NCI-H1694 treated with DMSO at 0.1 percent for 48 hours (cell line): ENCODE measurements at places on chromosomes 3 and 15.
A peak's percentile ranks its signal among the peaks of the same experiment; 100 is the strongest.

GRCh38 chr3:164451072-164451910 is 627.0 kb downstream of the SI start:
- DNase-seq, result no peak

GRCh38 chr3:112333381-112334317 is 693 bp downstream of the CD200 start:
- DNase-seq, result peak; percentile 8

DNA sequence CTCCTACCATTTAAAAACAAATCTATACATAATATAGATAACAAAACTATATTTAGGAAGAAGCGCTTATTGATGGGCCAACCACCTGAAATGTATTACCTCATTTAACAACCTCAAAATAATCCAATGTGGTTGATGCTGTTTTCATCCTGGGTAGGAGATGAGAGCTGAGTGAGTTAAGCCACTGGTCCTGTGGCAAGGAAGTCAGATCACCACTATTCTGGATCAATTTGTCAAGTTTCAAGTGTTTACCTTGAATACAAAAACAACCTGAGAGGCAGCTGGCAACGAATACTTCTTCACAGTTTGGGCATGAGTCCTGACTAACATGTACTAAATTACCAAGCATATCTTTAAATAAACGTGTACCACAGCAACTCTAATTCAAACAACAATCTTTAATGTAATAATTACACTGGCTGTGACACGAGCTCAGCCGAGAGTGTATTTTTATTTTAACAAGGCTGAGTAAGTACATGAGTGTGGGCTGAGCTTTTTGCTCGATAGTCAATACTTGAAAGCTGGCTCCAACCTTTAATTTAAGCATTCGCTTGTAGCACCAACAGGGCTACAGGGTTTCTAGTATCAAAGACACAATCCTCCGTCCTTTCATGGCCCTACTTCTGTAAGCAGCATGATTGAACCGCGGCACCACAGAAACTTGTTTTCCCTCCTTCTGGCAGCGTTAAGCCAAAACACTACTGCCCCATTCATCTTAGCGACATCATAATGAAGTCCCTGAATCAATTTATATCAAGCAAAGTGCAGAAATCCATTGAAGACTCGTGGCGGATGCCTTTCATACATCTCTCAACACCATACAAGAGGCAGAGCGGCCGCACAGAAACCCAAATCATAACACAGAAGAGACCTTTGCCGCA is 93.8 kb upstream of the ICE2 start:
- DNase-seq, result no peak

GRCh38 chr3:56547486-56547885 is 9.5 kb upstream of the CCDC66 start:
- peak; percentile 7 for DNase-seq

GRCh38 chr15:65258375-65259262 is 28.1 kb downstream of the PARP16 start:
- DNase-seq, result no peak

GRCh38 chr3:49172551-49173041 is 1.2 kb downstream of the KLHDC8B start:
- DNase-seq, result no peak

GRCh38 chr15:45641999-45642932 is 7.4 kb downstream of the SQOR start:
- no peak for DNase-seq

DNA sequence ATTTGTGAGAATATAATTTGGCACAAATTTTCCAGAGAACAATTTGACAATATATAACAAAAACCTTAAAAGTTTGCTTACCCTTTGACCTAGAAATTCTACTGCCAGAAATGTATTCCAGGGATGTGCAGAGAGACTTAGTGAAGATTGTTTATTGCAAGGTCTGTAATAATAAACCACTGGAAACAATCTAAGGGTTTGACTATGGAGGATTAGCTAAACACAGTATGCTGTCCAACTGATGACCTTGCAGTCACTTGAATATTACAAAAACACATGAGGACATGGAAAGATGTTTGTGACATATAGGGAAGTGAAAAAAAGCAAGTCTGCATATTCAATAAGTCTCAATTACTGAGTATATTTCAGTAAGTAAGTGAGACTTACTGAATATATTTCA is 48.1 kb upstream of the CDV3 start:
- DNase-seq, result no peak

DNA sequence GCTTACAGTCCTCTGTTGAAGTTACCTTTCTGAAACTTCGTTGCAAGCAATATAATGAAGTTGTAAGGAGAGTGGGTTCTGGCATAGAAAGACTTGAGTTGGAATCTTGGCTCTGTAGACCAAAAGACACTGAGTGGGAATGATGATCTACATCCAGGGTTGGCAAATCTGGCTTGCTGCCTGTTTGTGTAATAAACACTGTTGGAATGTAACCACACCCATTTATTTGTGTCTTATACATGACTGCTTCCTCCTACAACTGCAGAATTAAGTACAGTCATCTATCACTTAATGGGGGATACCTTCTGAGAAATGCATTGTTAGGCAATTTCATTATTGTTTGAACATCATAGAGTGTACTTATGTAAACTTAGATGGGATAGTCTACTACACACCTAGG is 178.4 kb upstream of the SUCLG2 start:
- DNase-seq, result no peak

DNA sequence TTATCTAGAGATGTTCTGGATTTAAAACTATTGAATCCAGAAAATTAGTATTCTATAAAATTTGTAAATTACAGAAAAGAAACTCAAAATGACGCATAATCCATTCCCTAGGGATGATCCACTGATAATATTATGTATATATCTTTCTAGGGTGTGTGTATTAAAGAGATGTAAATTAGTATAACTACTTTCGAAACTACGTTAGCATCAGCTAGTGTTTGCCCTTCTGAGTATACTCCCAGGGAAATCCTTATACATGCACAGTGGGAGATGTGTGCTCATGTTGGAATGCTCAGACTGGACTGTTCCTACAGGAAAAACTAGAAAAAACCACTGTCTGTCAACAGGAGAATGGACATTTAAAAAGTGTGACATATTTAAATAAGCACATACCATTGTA is 36.4 kb downstream of the ACAA1 start:
- DNase-seq, result no peak

DNA sequence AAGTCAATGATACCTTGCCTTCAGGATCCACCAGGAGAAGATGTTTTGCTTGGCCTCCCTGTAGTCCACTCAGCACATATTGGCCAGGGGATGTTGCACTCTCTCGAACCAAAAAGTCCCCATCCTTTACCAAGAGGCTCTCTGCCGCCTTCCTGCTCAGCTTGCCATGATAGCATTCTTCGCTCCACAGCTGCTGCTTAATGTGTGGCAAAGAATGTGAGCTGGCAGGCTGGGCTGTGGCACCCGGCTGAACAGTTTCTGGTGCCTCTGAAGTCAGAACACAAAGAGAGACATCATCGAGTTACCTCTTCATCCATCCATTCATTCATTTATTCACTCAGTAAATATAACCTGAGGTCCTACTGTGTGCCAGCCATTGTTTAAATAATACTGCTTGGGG is 23.9 kb upstream of the CEP152 start:
- DNase-seq, result no peak

DNA sequence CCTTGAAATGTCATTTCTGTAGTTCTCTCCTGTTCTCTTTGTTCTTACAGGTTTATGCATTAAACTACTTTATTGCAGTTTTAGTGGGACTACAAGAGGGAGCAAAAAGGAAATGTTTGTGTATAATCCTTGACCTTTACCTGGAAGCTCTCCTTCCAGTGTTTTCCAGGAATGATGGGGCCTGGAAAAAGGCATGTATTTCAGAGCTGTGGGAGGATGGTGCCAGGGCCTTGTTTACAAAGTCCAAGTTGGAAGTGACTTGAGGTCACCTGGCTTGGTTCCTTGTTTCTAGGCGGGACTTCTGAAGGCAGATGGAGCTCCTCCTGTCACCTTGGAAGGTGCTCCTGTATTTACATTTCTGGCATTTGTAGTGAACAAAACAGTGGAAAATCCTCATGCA is 15.1 kb downstream of the ACVR2B start:
- no peak for DNase-seq

- DNase-seq, result no peak
These were observed 362.8 kb downstream of the PTPRG start for GRCh38 chr3:61924090-61924735.

DNA sequence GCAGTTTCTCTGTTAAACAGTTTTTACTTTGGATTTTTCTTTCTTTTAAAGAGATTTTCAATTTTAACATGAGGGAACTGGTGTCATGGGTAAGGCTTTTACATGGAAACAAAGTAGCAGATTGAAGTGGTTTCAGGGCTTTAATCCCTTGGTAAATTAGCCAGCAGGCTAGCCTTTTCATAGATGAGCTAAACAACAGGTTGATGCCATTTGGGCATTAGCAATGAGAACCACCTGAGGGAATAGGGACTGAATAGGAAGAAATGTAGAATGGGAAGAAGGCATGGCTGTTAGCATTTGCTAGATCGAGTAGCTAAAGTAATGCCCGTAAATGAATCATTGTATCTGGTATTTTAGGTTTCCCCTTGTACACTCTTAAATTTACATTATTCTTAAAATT is 165.5 kb upstream of the MLF1 start:
- DNase-seq, result no peak

DNA sequence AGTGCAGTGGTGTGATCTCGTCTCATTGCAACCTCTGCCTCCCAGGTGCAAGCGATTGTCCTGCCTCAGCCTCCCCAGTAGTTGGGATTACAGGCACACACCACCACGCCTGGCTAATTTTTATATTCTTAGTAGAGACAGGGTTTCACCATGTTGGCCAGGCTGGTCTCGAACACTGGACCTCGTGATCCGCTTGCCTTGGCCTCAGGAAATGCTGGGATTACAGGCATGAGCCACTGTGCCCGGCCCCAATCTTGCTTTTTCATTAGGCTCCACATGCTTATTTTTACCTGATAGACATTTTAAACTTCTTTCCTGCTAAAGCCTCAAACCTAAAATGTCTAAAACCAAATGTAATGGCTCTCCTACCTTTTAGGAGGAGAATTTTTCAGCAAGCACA is 817.0 kb upstream of the NECTIN3 start:
- DNase-seq, result no peak

- DNase-seq, result no peak
These were observed 415.9 kb upstream of the KCNMB2 start for GRCh38 chr3:178120367-178120766.

- DNase-seq, result no peak
These were observed 21.2 kb downstream of the ITPR1 start for GRCh38 chr3:4514321-4514720.

DNA sequence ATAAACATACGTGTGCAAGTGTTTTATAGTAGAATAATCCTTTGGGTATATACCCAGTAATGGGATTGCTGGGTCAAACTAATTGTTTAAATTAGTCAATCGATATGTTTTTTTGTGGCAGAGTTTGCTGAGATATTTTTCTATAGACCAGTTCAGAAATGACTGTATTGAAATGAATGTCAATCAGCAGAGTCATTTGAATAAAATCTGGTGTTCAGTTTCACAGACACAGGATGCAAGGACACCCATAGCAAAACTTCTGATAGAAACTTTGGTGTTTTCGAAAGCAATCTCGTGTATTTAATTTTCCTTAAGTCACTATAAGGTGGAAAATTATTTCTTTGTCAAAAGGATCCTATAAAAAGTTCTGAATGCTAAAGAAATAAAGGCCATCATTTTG is 434.4 kb downstream of the RAP2B start:
- no peak for DNase-seq

DNA sequence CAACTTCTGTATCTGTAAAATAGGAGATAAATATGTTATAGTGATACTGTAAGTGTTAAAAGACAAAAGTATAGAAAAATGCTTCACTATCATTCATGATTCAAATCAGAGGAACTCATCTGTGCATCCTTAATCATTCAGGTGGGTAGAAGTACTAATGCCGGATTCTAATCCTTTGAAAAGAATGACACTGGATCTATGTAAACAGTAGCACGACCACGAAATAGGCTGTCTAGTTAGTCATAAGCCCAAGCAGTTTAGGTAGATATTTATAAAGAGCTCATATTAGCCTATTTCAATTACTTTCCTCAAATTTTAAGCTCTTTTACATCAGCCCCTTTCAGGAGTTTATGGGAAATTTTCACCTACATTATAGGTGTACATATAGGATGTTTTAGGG is 437.9 kb downstream of the SOX2 start:
- DNase-seq, result no peak

DNA sequence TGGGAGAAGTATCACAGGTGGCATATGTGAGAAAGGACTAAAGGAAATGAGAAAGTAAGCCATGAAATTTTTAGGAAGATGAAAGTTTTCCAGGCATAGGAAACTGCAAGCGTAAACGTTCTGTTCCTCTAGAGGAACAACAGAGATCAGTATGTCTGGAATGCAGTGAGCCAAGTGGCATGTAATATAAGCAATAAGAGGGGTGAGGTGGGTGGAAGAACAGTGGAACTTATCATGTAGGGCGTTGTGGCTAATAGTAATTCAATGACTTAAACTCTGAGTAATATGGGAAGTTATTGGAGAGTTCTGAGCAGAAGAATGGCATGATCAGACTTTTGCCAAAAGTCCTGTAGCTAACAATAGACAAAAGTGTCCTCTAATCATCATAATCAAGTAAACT is 902.9 kb downstream of the EPHA3 start:
- no peak for DNase-seq

- DNase-seq, result no peak
These were observed 126.8 kb downstream of the KCNAB1 start for GRCh38 chr3:156246961-156247725.

DNA sequence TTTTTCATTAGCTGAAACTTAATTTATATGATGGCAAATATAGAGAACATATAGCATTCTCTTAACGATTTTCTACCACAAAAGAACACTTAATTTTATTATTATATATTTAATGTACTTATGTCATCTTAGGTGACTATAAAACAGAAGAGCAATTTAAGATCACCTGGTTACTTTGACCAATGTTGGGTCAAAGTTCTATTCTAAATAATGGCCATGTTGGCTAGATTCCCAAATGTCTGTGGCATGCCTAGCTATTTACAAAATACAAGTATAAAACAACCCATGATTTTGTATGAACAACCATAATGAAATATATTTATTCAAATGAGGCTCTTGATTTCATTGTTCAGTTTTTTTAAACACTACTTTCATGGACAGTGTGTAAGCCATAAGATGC is 200.9 kb downstream of the MCTP2 start:
- no peak for DNase-seq

GRCh38 chr3:157087373-157087772 is 72.6 kb downstream of the CCNL1 start:
- DNase-seq, result no peak

DNA sequence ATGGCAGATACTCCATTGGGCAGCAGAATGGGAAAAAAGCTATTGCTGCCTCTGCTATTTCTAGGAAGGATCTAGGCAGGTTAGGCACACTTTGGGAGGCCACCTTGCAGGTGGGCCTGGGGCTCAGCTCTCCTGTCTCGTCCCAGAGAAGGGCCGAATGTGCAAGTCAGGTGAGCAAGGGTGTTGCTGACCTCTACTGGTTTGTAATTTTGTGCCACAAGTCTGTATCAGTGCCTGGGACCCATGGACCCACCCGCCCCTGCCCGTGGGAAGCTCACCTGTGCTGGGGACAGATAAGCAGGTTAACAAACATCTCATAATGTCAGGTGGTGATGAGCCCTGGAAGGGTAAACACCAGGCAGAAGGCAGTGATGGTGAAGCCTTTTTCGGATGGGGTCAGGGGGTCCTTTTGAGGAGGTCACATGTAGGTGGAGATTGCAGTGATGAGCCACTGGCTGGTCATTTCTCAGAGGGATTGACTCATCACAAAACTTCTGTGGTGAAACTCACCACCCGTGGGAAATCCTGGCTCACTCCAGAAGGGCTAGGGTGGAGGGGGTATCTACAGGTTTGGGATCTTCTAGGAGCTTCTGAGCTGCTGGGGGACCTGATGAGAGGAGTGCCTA is 161.3 kb downstream of the KLF13 start:
- no peak for DNase-seq

GRCh38 chr15:54577476-54578250 is 599.4 kb downstream of the UNC13C start:
- no peak for DNase-seq
